ENCODE measurements at places on chromosomes 5 and 9.

GRCh38 chr9:89464300-89464901 is 33.5 kb downstream of the SEMA4D start:
- no peak for DNase-seq

GRCh38 chr5:58188262-58188651 is 271.6 kb downstream of the PLK2 start:
- peak; percentile 93 for DNase-seq

GRCh38 chr5:176929654-176930053 is 30.5 kb upstream of the HK3 start:
- no peak for DNase-seq

DNA sequence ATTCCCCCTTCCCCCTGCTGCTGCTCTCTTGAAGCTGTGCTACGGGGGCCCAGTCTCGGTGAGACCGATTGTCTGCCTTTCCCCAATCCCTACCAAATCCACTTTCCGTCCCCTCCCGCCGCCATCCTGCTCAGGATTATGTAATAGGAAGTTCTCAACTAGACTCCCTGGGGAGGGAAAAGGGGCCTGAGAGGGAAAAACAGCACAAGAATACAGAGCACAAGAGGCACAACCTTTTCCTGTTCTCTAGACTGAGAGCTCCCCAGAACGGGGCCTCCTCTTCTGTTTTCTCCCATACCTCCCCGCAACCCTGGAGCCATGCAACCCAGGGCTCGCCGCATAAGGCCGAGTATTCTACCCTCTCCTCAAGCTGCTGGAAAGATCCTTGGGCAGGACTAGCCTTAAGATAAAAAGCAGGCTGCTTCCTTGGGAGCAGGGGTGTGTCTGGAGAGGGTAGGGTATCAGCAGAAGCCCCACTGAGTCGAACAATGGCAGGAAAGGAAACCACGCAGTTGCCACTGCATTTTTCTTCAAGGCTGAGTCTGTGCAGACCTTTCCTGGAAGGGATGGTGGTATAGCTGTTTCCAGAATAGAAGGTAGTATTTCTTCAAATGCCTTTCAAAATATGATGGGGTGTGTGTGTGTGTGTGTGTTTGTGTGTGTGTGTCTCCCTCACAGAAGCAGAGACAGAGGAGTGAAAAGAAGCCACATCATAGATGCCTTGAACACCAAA is 12.9 kb downstream of the MYORG start:
- no peak for DNase-seq

- DNase-seq: no peak
Observed at GRCh38 chr5:9387879-9388278, 158.0 kb downstream of the SEMA5A start.

- DNase-seq: no peak
Observed at GRCh38 chr5:64458948-64459347, 46.9 kb upstream of the RGS7BP start.

DNA sequence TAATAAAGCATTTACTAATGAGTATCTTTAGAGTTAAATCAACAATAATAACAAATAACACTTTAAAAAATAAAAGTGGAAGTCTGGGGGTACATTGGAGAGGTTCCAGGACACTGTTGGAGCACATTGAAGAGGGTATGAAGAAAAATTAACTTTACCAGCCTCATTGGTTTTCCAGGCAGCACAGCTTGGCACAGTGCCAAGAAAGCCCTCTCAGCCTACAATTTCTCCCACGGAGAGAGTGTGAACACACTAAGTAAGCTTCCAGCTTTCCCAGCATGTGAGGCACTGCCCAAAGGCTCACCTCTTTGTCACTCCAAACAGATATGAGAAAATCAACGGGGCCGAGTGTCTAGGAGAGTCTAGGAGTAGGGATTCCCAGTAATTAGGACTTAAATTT is 1912.8 kb upstream of the NUDT12 start:
- DNase-seq: no peak
